ENCODE measurements at places on chromosomes 5 and 9.

DNA sequence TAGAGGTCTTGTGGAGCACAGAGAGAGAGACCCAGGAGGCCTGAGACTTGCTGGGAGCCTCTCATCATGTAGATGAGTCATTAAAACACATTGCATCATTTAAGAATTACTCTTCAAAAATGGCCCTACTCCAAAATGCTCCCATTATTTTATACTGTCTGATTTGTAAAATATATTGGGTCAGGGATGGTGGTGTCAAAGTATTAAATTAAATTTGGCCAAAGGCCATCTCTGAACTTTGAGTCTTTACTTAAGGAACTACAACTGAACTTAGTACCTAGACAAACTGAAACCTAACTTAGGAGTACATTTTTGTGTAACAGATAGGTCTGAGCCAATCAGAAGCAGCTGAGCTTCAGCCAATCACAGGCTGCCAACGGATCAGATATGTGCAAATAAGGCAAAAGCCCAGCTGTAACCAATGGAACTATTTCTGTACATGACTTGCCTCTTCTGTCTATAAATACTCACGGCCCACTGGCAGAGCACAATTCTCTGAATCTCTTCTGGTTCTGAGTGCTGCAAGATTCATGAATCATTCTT, 657.2 kb downstream of the TLE1 start:
- DNase-seq, result no peak

GRCh38 chr9:116051528-116051927, 102.1 kb upstream of the PAPPA start:
- DNase-seq, result no peak

- DNase-seq, result no peak
Measured at GRCh38 chr9:35660966-35661415, 2.9 kb downstream of the CCDC107 start.

- no peak for DNase-seq
Measured at GRCh38 chr9:8571643-8572042, 772.1 kb upstream of the DMAC1 start.

DNA sequence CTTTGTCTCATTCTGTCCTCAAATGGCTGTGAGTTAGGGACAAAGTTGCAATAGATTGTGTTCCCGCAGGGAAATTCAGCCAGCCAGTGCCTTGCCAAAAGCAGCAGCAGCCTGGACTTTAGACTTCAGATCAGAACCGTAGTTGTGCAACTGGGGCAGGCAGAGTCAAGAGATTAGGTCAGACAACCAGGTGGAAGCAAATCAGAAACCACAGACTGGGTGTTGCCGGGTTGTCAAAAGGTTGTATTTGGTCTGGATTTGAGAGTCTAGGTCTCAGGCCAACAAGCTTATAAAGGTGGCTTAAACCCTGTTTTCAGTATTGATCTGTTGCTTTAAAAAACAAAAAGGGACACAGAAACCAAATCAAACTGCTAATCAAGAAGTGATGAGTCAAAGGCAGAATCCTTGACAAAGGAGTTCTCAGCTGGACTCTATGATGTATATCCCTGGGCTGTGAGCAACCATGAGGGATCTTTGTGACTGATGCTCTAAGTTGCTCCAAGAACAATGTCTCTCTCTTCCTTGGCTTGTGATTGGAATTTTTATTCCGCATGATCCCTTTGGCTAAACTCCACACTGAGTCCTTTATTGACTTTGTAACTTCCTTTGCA, 20.9 kb downstream of the RFK start:
- no peak for DNase-seq

- no peak for DNase-seq
Measured at GRCh38 chr9:87885484-87886189, 3.0 kb downstream of the SPATA31E1 start.

- no peak for DNase-seq
Measured at GRCh38 chr5:103264508-103264907, 5.9 kb downstream of the MACIR start.

DNA sequence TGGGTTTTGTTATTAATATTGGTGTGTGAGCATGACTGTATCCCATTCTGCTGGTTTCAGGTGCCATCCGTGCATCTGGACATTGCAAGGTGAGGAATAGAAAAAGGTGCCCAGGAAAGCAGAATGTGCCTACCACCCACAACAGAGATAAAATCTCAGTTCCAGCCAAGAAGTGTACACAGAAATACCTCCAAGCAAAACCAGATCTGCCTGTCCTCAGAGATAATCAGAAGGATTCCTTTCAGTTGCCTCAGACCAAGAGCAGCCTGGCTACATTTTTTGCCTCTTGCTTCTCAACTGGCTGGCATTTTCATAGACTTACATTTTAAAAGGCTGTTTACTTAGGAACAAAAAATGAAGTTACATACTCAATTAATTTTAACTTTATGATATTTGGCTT, 12.1 kb upstream of the ABLIM3 start:
- DNase-seq, result no peak

- DNase-seq, result no peak
Measured at GRCh38 chr5:172558076-172558976, 82.7 kb upstream of the NEURL1B start.

- no peak for DNase-seq
Measured at GRCh38 chr5:96125231-96125891, 163.7 kb upstream of the ELL2 start.

DNA sequence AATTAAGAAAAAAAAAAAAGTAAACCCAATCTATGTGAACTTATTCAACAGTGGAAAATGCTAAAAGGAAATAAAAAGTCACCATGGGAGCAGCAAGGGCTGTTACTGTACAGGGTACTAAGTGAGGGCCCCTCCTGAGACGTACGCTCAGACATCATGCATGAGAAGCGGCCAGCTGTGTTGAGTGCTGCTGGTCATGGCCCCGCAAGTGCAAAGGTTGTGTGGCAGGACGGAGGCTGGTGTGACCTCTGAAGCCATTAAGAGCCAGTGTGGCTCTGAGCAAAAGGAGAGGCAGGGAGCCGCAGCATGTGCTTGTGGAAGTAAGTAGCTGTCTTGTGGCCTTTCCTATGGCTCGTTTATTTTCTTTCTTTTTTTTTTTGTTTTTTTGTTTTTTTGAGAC, 3.1 kb upstream of the ZNF79 start:
- DNase-seq, result no peak

DNA sequence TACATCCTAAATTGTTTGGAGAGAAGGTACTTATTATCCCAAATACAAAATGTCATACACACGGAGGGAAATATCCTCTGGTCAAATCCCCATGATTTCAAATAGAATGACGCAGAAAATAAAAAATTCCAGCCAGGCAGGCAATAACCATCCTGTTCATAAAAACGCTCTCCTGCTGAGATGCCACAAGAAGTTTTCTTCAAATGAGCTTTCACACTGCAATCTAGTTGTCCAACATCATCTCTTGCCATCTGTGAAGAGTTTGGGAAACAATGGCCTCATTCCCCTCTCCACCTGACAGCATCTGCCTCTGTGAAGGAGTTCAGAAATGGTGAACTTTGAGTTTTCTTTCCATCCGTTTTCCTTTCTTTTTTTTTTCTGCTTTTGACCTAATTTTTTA, 83.3 kb upstream of the SLC30A5 start:
- DNase-seq, result no peak

- no peak for DNase-seq
Measured at GRCh38 chr9:136010615-136011361, 49.6 kb upstream of the UBAC1 start.

DNA sequence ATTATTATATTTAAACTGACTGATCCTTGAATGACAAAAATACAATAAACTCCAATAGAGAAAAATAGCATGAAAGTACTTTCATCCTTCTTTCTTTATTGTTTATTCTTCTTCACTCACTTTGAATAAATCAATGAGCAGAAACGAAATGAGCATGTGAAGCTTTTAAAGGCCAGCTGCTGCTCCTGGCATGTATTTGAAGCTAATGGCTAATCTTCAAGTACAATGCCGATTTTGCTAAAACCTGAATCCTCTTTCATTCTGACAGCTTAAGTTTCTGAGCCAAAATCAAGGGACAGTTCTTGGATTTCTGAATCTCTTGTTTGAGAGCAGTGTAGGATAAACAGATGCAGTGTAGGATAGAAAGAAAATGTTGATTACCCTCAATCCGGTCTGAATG, 237.3 kb downstream of the CDH10 start:
- no peak for DNase-seq

- no peak for DNase-seq
Measured at GRCh38 chr9:115730845-115731244, 422.7 kb upstream of the PAPPA start.

DNA sequence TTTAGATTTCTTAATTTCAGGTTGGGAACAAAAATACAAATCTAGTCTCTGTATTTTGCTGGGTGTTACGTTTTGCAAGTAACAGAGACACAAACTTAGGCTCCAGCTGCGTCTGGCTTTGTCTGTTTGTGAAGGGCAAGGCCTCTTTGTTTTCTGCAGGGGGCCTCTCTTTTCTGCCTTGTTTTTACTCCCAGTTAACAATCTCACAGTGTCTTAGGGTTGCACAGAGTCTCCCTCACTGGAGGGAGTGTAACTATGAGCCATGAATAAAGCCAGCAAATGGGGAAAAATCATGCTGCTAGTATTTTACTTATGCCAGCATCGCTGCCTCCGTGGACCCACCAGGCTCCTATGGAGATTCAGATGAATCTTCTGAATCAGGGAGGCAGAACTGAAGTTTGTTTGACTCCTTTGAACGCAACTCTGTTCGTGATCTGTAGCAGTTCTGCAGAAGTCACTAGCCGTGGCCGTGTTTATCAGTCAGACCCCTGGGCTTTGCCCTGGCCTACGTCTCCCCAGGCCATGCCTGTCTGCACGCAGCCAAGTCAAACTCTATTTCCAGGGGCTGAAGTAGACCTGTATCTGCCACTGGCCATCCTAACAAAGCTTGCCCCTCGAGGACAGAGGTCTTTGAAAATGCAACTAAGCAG, 77.2 kb downstream of the ATP10B start:
- DNase-seq, result no peak

DNA sequence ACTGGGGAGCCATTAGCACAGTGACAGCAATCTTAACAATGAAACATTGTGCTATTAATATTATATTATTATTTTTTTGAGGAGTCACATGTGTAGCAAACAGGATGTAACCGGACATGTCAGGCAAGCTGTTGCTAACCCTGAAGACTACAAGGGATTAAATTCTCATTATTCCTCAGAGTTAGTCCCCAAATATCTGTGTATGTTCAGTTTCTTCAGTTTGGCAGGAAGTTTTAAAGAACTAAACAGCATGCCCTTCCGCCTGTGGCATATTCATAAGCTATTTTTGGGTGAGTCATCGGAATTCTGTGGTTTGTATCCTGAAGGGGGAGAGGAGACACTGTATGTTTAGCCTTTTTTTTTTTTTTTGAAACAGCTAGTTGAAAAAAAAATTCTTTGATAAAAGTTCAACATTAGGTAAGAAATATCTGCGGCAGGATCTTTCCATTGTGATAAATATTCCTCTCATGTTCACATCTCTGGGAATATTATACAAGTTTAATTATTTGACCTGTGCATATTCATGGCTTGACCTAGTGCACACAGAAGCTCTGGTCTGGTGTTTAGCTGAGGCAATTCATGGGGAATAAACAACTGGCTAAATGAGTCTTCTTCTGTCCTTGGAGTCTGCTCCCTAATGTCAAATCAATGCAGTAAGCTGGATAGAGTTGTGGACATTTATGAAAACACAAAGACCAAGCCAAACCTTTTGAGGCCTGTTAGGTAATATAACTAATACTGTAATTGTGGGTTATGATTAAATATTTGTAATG, 202.7 kb upstream of the CDKN2B start:
- DNase-seq, result no peak

GRCh38 chr5:98775246-98776065, 2.0 kb downstream of the RGMB start:
- DNase-seq, result no peak

DNA sequence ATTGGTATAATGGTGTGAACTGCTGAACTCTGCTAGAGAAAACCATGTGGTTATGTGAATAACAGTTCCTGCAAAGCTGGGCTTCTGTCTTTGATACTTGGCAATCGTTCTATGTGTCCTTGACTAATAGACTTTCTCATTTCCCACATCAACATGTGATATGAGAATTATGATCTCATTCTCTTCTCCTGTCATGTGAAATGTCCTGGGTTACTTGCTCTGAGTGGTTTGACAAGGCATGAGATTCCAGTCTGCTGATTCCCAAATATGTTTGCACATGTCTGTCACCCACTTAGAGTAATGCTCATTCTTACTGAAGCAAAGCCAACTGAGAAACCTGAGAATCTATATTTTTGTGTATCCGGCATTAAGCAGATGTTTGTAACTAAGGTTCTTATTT, 141.2 kb downstream of the PARP8 start:
- DNase-seq, result no peak

DNA sequence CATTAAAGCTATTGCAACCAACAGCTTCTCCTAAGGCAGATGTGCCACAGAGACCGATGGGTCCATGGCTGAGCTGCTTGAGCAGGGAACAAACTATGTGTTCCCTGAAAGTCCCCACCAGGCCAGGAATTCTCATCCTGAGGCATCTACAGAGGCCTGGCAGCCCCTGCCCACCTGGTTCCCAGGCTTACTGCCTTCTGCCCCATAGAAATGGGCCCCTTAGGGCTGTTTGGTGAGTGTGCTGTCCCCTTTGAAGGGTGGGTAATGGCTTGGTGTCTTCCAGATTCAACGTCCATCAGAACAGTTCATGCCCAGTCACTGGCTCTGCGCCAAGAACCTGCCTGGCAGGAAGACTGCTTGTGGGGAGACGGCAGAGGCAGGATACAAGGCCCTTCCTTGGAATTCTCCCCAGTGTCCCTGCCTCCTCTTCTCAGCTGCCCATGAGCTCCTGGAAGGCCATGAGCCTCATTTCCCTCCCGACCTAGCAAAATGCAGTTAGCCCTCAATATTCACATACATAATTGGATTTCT, 3.8 kb upstream of the COL27A1 start:
- DNase-seq, result no peak

DNA sequence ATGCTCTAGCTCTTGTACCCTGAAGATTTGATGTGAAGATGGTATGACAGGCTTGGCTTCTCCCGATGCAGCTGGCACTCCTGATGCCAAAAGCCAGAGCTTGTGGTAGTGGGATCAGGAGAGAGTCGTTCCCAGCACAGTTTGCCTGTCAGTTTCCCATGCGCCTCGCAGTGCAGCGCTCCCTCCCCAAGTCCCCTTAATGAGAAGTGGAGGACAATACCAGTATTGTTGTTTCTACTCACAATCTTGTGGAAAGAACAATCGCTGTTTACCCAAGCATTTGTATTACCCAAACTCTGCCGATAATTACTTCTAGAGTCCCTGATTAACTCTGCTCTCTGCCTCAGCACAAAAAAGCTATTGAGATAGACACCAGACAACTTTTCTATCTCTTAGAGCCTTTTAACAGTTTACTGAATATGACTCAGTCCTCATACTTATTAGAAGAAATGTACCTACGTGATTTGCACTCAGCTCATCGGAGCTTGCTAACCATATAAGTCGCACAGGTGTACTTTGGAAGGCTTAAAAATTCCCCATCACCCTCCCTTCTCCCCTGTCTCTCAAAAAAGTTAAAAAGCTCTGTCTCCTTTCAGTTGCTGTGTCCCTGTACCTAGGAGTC, 283.2 kb upstream of the TMEM161B start:
- no peak for DNase-seq

All from esophagus squamous epithelium (tissue), 5 donors.